Activated naive CD8-positive, alpha-beta T cell treated with anti-CD3 and anti-CD28 coated beads, Interleukin-2, amount 10 ng/mL, durations not matched to agents 7 days and 5 days (primary cell): ENCODE measurements at places on chromosomes 3 and 15. TPM values are rescaled to one million over a fixed set of nuclear protein-coding genes. Genes with fewer than 3 reads are reported as not detected.

Gene CTNNB1
- total RNA-seq = 139 TPM

Gene HCN4
- total RNA-seq = not detected

Gene ARHGAP11A
- 96.4 TPM for total RNA-seq

Gene P2RY1
- 0.25 TPM for total RNA-seq

DNA sequence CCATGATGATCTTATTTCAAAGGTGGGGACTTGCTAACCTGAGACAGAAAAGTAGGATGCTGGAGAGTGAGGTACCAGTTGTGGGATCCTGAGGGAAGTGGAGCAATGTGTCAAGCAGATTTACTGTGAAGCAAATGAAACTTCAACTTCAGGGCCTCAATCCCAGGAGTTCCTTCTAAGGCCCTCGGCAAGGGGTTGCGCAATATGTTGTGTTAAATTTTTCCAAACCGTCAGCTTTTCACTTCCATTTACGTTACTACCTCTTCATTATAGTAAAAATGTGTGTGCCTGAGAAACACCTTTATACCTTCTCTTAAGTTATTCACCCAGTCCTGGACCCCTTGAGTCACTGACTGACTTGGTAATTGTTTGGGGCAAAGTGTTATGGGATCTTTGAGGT lies 42.5 kb upstream of the KCNH8 start:
- no peak overlapping the region for H3K4me3 ChIP-seq
- DNase-seq = no peak
- no peak overlapping the region for H3K27ac ChIP-seq
- H3K27me3 ChIP-seq = no peaks in the 10 kb centered on the region
- no peaks in the 10 kb centered on the region for H3K36me3 ChIP-seq

DNA sequence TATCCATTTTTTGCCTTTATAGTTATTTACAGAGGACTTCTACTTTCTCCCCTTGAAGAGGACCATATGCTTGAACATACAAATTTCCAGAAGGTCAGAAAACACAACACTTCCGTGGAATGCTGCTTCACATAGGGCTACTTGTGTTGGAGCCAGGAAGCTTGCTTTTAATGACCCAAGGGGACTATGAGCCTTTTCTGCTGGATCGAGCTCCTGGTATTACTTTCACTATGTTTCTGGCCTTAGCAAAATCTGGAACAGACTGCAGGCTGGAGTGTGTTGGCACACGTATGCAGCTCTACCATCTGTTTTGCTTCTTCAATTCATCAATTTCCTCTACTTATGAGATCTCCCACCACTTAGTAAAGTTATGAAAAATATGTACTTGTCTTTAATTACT lies 69.3 kb upstream of the CBLB start:
- H3K27ac ChIP-seq = no peak overlapping the region
- peaks cover 14% of the 10 kb centered on the region for H3K36me3 ChIP-seq
- H3K4me1 ChIP-seq = no peaks in the 10 kb centered on the region
- no peaks in the 10 kb centered on the region for H3K27me3 ChIP-seq
- H3K4me3 ChIP-seq = no peak overlapping the region

DNA sequence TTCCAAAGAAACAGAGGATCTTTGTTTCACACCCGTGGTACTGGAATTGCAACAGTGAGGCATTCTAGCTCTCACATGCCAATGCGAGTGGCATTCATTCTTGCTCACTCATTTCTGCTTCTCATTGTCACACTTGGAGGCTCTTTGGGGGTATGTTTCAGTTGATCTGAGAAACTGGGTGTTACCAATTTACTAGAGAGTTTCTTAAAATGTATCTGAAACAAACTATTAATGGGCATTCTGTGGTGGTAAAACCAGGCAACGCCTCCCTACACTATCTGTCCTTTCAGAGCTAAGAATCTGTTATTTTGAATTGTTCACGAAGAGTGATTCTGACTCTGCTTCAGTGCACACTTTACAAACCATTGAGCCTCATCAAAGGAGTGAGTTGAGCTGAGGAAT lies 140.6 kb upstream of the BHLHE40 start:
- H3K27ac ChIP-seq = peak overlapping the region; percentile 63
- peaks cover 80% of the 10 kb centered on the region for H3K4me1 ChIP-seq
- no peak overlapping the region for H3K4me3 ChIP-seq
- no peaks in the 10 kb centered on the region for H3K27me3 ChIP-seq
- DNase-seq = no peak

GRCh38 chr3:127121885-127122284 lies 71.0 kb upstream of the PRR23E start:
- no peak overlapping the region for H3K27ac ChIP-seq
- no peaks in the 10 kb centered on the region for H3K4me1 ChIP-seq
- no peak for DNase-seq
- no peak overlapping the region for H3K4me3 ChIP-seq

DNA sequence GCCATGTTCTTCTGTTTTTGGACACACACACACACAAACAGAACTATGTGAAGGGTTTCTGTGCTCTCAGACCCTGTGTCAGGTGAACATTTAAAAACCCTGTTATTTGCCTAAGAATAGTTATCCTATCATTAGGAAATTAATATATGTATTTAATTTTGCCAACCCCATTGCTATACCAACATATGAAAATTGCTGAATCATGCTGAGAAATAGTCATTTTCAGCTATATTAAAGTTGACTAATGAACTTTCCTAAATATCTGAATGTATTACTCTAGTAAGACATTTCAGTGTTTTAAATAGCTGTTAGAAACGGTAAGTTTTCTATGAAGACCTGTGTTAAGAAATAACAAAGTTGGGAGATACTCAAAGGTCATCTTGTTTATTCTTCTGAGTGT lies 596.9 kb upstream of the GRM7 start:
- no peaks in the 10 kb centered on the region for H3K4me1 ChIP-seq
- H3K36me3 ChIP-seq = no peaks in the 10 kb centered on the region
- H3K27ac ChIP-seq = no peak overlapping the region
- H3K4me3 ChIP-seq = no peak overlapping the region

DNA sequence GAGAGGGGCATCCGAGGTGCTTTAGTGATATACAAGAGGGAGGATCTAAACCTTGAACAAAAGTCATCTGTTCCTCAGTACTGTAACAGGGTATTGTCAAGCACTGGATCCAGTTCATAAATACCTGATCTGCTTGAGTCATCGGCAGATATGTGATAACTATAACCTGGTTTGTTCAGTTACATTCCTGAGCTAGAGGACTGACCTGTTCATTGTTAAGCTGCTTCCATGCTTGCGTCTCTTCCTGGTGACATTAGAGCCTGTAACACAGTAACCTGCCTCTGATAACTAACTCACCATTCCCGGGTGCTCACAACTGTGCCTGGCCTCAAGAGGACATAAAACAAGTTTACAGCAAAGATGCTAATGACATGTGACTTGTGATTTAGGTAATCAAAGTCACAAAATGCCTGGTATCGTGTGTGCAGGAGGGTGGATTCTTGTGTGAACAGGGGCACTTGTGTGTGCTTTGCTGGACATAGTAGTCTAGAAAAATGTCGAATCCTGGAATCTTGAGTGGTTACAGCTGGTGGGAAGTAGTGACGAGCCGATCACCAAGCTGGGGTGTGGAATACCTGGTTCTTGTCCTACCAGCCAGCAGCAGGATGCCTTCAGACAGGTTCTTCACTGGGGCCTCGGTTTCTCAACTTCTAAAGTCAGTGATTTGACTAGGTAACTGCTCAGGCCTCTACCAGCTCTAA lies 30.9 kb upstream of the POLR2M start:
- peaks cover 6% of the 10 kb centered on the region for H3K4me1 ChIP-seq
- no peaks in the 10 kb centered on the region for H3K36me3 ChIP-seq
- H3K4me3 ChIP-seq = no peak overlapping the region
- no peak overlapping the region for H3K27ac ChIP-seq
- H3K27me3 ChIP-seq = peaks cover 26% of the 10 kb centered on the region
- DNase-seq = no peak

GRCh38 chr15:67724691-67725375 lies 100.5 kb upstream of the SKOR1 start:
- DNase-seq = no peak
- H3K27me3 ChIP-seq = no peaks in the 10 kb centered on the region
- no peak overlapping the region for H3K27ac ChIP-seq
- peaks cover 7% of the 10 kb centered on the region for H3K36me3 ChIP-seq

DNA sequence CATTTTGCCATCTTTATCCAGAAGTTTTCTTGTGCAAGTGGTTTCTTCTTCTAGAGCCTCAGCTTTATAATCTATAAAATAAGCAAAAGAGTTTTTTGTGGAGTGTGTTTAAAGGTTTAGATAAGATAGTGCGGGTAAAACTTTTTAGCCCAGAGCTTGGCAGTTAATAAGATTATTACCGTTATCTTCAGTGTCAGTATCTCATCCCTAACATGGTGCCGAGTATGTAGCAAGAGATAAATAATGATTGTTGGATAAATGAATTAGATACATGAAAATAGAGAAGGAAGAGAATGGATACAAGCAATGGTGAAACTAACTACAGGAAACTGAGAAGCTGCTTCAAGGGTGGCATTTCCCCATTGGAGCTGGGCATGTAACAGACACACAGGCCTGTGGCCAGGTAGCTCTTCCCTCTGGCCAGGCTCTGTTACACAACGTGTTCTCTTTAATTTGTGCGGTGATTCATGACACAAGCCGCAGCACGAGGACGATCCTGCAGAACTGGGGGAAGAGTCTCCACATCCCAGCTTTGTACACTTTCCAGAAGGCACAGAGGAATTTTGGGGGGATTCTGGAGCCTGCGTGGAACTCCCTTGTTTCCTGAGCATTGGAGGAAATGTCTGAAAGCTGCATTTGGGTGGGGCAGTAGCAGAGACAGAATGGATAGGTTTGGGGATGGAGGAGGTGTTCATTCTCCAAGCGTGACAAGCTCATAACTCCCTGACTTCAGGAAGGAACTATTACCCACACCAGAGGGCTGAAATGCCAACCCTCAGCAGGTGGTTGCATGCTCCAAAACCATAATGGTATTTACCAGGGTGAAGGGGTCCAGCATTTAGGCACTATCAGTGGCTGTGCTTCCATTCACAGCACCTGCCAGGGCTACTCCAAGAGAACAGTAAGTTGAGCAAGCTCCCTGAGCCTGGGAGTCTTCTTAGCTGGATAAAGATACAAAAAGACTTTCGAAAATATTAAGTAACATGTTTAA lies 14.2 kb upstream of the ST6GAL1 start:
- no peaks in the 10 kb centered on the region for H3K27me3 ChIP-seq
- peak overlapping the region; percentile 45 for H3K4me3 ChIP-seq
- H3K4me1 ChIP-seq = peaks cover 31% of the 10 kb centered on the region
- DNase-seq = no peak
- H3K27ac ChIP-seq = peak overlapping the region; percentile 77

DNA sequence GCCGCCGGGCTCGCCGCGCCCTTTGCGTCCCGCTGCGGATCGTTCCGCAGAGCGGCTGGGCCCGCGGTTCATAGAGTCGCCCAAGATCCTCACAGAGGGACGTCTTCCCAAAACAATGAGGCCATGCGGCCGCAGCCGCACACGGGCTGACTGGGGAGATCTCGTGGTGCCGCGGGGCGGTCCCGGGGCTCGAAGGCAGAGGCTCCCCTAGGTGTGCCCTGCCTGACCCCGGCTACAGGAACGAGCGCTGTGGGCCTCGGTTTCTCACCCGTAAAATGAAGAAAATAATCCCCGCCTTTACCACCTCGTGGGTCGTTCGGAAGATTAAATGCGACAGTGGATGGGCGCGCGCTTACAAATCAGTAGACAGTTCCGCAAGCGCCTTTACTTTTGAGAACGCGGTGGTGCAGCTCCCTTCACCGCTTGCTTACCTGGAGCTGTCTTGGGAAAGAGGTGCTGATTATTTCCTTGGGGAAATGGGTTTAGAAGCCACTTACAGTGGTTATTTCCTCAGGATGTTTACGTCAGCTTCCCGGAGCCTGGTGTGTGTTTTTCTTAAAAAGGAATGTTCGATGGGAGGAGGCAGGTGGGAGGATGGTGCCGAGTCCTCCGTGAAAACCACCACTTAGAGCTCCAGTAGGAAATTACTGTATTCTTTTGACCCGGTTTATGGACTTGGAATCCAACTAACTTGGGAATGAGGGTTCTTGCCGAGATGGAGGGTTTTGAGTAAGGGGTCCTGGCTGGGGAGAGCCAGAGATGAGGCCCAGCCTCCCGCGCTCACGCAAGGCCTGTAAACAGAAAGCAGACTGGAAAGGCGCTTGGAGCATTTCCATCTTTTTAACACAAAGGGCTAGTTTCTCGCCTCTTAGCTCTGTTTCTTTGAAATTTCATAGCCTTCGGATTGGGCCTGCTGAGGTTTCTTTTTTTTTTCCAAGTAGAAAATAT lies 1.9 kb upstream of the MEX3B start:
- H3K4me3 ChIP-seq = peak overlapping the region; percentile 79
- H3K4me1 ChIP-seq = peaks cover 12% of the 10 kb centered on the region
- no peak overlapping the region for H3K27ac ChIP-seq
- no peaks in the 10 kb centered on the region for H3K36me3 ChIP-seq

DNA sequence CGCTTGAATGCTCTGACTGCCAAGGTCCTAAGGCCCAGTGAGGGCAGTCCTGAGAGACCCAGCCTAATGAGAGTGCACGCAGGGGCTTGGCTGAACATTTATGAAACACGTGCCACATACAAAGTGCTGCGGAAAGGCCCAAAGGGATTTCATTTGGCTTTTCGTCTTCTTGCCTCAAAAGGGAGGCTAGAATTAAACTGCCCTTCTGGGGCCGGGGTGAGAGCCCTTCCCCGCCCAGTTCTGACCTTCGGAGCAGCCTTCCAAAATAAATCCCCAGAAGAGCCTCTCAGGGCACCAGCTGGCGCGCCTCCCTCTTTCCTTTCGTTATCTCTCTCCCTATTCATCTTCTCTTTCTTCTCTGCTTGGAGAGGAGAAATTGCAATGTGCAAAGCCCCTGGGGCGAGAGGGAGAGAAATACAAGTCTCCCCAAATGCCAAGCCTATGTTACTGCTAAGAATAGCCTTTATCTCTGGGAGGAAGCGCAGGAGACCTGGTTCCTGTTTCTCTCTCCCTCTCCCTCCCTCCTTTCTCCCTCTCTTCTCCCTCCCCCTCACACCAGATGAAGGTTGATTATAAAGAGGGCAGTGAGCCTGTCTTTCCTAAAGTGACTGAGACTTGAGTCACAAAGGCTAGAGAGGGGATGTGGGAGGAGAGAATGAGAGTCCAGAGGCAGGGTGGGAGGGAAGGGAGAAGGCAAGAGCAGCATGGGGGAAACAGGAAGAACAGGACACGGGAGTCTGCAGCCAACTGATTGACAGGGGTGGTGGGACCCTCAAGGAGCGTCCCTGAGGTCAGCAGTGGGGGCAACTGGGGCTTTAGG lies 36.7 kb upstream of the NDUFB4 start:
- peaks cover 11% of the 10 kb centered on the region for H3K4me1 ChIP-seq
- peaks cover 4% of the 10 kb centered on the region for H3K27me3 ChIP-seq
- no peaks in the 10 kb centered on the region for H3K36me3 ChIP-seq
- no peak overlapping the region for H3K27ac ChIP-seq
